Posterior vena cava (tissue), 2 donors: ENCODE measurements at places on chromosomes 2 and 18.

GRCh38 chr2:23041443-23041842 lies 343.5 kb upstream of the KLHL29 start:
- no peak for DNase-seq

DNA sequence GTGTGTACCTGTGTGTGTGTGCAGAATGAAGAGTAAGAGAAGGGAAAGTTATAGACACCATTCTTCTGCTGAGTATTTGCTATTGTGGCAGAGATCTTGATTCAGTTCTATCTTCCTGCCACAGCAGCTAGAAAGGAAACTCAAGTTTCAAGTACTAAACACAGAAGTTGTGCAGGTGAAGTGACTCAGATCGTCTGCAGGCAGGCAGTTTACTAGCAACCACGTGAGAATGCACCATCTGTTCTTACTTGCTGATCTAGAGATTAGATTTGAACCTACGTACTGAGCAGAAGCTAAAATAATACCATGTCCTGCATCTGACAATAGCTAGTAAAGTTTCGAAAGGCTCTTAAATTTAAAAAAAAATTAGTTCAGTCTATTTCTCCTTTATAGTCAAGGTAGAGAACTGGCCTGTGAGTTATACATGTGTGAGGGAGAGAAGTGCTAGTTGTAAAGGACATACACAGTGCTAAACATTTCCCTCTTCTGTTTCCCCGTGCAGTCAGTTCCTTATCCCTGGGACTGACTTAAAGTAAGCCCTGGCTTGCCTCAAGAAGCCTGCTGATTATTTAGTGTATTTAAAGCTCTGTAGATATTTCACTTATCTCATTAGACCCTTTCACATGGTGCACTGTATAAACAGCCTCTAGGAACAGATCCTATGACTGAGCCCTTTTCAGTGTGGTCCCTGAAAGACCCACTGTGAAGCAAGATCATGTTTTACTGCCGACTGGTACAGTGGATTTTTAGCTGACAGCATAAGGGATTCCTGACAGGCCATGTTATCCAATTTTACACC lies 45.0 kb downstream of the SLC38A11 start:
- no peak for DNase-seq

- no peak for DNase-seq
These were observed 278.1 kb downstream of the CYRIA start for GRCh38 chr2:16387461-16387984.

- DNase-seq = no peak
These were observed 251.6 kb downstream of the AFF3 start for GRCh38 chr2:99890568-99891427.

GRCh38 chr2:121721926-121722325 lies 14.7 kb downstream of the NIFK start:
- DNase-seq = no peak

DNA sequence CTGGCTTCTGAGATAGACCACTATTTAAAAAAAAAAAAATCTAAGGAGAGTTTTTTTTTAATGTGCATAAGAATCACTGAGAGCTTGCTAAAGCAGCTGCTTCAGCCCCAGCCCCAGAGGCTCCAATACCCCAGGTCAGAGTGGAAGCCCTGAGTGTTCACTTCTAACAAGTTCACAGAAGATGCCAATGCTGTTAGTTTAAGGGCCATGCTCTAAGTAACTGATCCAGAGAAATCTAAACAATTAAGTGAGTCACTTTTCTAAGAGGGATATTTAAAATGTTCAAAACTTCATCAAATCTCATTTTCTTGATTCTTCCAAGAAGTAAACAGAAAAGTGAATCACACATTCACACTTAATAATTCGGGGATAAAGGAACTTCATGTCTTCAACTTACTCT lies 126.4 kb upstream of the CD226 start:
- no peak for DNase-seq

GRCh38 chr2:162198239-162198638 lies 45.0 kb downstream of the FAP start:
- DNase-seq = no peak
